ENCODE measurements at places on chromosomes 2 and 18. TPM values are rescaled to one million over a fixed set of nuclear protein-coding genes. Genes with fewer than 3 reads are reported as not detected.

The ZSCAN30 gene
- 12.2 TPM for total RNA-seq

The NEU4 gene
- 1.2 TPM for total RNA-seq

The MRO gene
- total RNA-seq, result not detected

The SH3RF3 gene
- 0.47 TPM for total RNA-seq

The RTP5 gene
- total RNA-seq, result 0.07 TPM

The IAH1 gene
- total RNA-seq, result 76.0 TPM

The ARHGAP28 gene
- not detected for total RNA-seq

GRCh38 chr2:85001595-85001994 is 30.6 kb downstream of the KCMF1 start:
- no peak overlapping the region for H3K4me3 ChIP-seq
- no peaks in the 10 kb centered on the region for H3K27me3 ChIP-seq
- peak overlapping the region; percentile 77 for H3K27ac ChIP-seq
- H3K4me1 ChIP-seq, result peaks cover 43% of the 10 kb centered on the region
- H3K36me3 ChIP-seq, result peaks cover 26% of the 10 kb centered on the region

GRCh38 chr18:79552140-79552631 is 127.4 kb upstream of the CTDP1 start:
- no peak overlapping the region for H3K27ac ChIP-seq
- H3K27me3 ChIP-seq, result no peaks in the 10 kb centered on the region
- H3K4me1 ChIP-seq, result no peaks in the 10 kb centered on the region
- H3K36me3 ChIP-seq, result no peaks in the 10 kb centered on the region
- no peak for DNase-seq

DNA sequence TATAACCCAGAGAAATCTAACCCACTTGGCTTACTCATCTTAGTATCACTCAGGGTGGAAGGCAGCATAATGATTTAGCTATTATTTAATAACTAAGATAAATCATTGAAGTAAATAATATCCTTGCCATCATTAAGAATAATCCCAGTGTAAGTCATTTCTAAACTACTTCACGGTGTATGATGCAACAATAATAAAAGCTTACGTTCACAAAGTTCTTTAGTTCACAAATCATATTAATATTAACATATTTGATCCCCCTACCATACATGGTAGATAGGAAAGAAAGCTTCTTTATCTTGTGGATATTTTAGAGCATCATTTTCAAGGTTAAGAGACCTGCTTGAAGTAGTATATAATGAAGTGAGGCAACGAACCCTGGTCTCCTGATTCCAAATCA is 401.0 kb downstream of the NCKAP5 start:
- H3K4me1 ChIP-seq, result no peaks in the 10 kb centered on the region
- no peaks in the 10 kb centered on the region for H3K27me3 ChIP-seq
- no peak for DNase-seq
- no peak overlapping the region for H3K27ac ChIP-seq

- DNase-seq, result no peak
- peaks cover 8% of the 10 kb centered on the region for H3K4me1 ChIP-seq
- H3K27ac ChIP-seq, result no peak overlapping the region
- H3K27me3 ChIP-seq, result peaks cover 12% of the 10 kb centered on the region
- H3K36me3 ChIP-seq, result no peaks in the 10 kb centered on the region
These were observed 179.7 kb downstream of the TRIB2 start for GRCh38 chr2:12896318-12896982.

DNA sequence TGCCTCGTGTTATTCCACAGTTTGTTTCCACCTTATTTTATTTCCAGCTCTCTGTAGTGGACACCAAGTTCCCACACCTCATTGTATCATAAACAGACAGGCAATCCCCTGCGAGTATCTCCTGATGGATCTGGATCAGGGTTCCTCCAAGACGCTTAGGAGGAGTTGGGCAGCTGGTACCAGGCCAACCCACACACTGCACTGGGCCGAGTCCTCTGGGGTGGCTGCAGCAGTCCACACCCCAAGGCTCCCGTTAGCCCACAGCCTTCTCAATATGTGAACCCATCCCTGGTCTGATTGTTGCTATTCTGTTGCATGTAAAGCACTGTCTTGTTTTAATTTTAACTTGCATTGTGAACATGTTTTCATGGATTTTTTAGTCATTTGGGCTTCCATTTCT is 178.8 kb upstream of the RAB6C start:
- no peak overlapping the region for H3K27ac ChIP-seq
- H3K4me1 ChIP-seq, result no peaks in the 10 kb centered on the region
- H3K27me3 ChIP-seq, result peaks cover 4% of the 10 kb centered on the region
- no peak for DNase-seq
- no peaks in the 10 kb centered on the region for H3K36me3 ChIP-seq

- H3K4me1 ChIP-seq, result no peaks in the 10 kb centered on the region
- no peaks in the 10 kb centered on the region for H3K36me3 ChIP-seq
- no peaks in the 10 kb centered on the region for H3K27me3 ChIP-seq
- no peak overlapping the region for H3K4me3 ChIP-seq
- DNase-seq, result peak; percentile 73
- no peak overlapping the region for H3K27ac ChIP-seq
These were observed 191.0 kb upstream of the LHCGR start for GRCh38 chr2:48946449-48947048.

GRCh38 chr2:80519121-80519643 is 214.6 kb upstream of the LRRTM1 start:
- no peak overlapping the region for H3K27ac ChIP-seq
- no peak overlapping the region for H3K4me3 ChIP-seq
- H3K36me3 ChIP-seq, result no peaks in the 10 kb centered on the region
- no peak for DNase-seq

DNA sequence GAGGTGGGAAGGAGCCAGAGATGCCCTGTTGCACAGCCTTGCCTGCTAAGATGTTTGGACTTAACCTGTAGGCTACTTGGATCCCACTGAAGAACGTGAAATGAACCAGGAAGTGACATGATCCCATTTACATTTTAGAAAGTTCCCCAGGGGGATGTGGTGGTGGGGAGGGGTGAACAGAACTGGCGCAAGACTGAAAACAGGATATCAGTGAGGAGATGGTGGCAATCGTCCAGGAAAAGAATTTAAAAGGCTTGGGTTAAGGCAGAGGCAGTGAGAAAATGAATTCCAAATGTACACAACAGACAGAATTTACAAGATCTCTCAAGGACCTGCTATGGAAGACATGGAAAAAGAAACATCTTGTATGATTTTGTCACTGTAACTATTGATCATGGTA is 42.3 kb downstream of the SULT1C2 start:
- no peaks in the 10 kb centered on the region for H3K4me1 ChIP-seq
- no peak for DNase-seq
- no peaks in the 10 kb centered on the region for H3K36me3 ChIP-seq
- no peak overlapping the region for H3K27ac ChIP-seq
- H3K4me3 ChIP-seq, result no peak overlapping the region

DNA sequence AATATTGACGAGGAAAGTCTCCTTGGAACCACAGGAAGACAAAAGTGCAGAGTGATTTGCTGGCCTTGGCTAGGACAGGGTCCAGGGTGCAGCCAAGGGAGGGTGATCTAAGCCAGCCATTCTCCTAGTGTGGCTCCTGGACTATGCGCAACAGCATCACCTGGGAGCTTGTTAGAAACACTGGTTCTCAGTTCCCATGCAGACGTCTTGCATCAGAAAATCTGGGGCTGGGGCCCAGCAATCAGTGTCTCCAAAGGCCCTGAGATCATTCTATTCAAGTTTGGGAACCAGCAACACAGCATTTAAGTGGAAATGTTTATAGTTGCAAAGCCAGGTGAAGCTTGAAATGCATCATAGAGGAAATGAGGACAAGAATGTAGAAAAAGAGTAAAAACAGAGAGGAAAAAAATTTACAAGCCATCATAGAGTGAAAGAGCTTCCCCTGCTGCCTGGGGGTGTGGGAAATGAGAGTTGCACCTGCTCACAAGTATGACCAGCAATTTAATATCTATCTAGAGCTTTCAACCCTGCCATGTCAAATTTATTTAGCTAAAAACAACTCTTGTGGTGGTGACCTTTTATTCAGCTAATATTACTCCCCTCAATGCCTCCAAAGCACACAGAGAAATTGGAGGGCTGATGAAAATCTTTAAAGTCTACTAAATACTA is 54.4 kb upstream of the SEC11C start:
- H3K4me1 ChIP-seq, result peaks cover 5% of the 10 kb centered on the region
- H3K36me3 ChIP-seq, result no peaks in the 10 kb centered on the region
- H3K27me3 ChIP-seq, result peaks cover 16% of the 10 kb centered on the region
- H3K4me3 ChIP-seq, result no peak overlapping the region
- H3K27ac ChIP-seq, result no peak overlapping the region
- no peak for DNase-seq

DNA sequence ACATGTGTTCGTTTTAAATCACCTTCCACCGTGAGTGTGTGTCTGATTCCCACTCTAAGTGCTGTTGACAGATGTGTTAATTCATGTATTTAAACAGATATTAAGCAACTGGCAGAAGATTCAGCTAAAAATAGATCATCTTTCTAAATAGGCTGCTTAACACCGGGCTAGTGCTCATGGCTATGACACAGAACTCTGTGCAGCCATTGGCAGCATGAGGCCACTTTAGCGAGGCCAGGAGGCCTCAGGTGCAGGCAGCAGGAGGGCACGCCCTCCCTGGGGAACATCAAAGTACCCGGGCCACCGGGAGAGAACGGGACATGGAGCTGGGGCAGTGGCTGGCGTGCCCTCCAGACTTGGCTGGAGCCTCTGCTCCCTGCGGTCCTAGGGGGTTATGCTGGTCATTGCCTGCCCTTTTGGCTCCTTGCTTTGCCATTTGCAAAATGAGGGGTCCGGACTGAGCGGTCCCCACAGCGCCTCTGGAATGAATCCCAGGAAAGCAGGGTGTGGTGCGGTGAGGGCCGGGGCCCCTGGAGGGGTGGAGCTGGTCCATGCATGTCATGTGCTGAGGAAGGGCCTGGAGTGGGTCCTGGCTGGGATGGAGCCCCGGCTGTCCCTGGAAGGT is 62.8 kb upstream of the HDAC4 start:
- no peaks in the 10 kb centered on the region for H3K27me3 ChIP-seq
- H3K4me3 ChIP-seq, result no peak overlapping the region
- no peaks in the 10 kb centered on the region for H3K4me1 ChIP-seq
- no peak overlapping the region for H3K27ac ChIP-seq

DNA sequence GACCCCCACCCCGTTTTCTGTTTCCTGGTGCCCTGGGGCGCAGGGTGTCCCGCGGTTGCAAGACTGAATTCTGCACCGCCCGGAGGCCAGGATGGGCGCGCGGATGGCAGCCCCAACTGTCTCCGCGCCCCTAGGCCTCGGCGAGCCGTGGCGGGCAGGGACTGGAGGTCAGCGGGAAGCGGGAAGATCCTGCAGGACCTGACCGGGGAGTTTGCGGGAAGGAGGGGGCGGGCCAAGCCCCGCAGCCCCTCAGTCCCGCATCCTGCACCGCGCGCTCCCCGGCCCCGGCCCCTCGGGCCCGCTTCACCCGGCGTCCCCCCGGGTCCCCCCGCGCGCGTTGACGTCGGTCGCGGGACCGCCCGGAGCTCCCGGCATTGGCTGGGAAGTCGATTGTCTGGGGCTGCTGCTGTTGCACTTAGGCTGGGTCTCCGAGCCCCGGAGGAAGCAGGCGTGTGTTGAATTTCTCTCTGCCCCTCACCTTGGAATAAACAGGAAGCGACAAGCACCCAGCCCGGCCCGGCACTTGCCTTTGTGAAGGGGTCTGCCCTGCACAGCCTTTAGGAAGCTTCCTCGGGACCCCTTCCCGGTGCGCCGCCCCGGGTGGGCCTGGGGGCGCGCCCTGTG is at the start of gene LDLRAD4:
Gene LDLRAD4, plus strand, starts transcription at position 393 of the 624 bp plus-strand sequence.
- peaks cover 37% of the 10 kb centered on the region for H3K4me1 ChIP-seq
- peak within 1 kb of the TSS; percentile 83 for H3K4me3 ChIP-seq
- H3K27me3 ChIP-seq, result peaks cover 37% of the 10 kb centered on the region
- peaks cover 4% of the 10 kb centered on the region for H3K36me3 ChIP-seq
- peak; percentile 82 for DNase-seq
- peak within 1 kb of the TSS; percentile 49 for H3K27ac ChIP-seq

DNA sequence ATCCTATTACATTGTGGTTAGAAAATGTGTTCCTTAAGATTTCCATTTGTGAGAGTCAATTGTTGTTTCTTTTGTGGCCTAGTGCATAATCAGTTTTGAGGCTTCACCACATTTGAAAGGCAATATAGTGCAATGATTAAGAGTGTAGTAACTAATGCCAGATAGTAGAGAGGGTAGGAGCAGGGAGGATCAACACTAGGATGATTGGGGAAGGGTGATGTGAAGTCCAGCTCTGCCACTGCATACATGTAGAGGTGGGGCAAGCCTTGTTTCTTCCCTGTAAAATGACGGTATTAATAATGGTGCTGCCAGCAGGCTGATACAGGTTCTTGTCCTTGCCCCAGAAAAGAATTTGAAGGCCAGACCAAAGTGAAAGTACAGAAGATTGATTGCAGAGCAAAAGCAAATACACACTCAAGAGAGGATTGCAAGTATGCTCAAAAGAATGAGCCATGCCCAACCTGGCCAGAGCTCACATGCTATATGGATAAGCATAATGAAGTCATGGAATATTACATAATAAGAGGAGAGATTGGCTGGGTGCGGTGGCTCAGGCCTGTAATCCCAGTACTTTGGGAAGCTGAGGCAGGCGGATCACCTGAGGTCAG is 8.0 kb downstream of the SP100 start:
- peaks cover 78% of the 10 kb centered on the region for H3K4me1 ChIP-seq
- H3K4me3 ChIP-seq, result peak overlapping the region; percentile 66
- no peak for DNase-seq
- H3K27me3 ChIP-seq, result no peaks in the 10 kb centered on the region
- H3K36me3 ChIP-seq, result peaks cover 77% of the 10 kb centered on the region

DNA sequence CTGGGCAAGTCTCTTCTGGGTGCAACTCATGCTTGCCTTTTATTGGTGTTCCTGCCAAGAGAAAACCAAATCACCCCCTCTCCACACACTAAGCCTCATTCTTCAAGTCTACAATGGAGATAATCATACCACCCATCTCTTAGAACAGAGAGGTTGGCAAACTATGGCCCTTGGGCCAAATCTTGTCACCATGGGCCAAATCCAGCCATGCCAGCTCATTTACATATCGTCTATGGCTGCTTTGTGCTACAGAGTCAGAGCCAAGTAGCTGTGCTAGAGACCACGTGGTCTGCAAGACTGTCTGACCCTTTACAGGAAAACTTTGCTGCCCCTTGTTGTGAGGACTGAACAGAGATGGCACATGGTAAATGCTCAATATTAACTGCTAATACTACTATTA is 270.3 kb upstream of the PARD3B start:
- H3K4me3 ChIP-seq, result no peak overlapping the region
- H3K27ac ChIP-seq, result no peak overlapping the region
- no peaks in the 10 kb centered on the region for H3K36me3 ChIP-seq
- no peak for DNase-seq

GRCh38 chr18:46678785-46679399 is 21.9 kb upstream of the LOXHD1 start:
- H3K4me3 ChIP-seq, result no peak overlapping the region
- no peak for DNase-seq
- no peaks in the 10 kb centered on the region for H3K36me3 ChIP-seq
- H3K27me3 ChIP-seq, result peaks cover 14% of the 10 kb centered on the region
- no peaks in the 10 kb centered on the region for H3K4me1 ChIP-seq

- no peaks in the 10 kb centered on the region for H3K4me1 ChIP-seq
- no peak for DNase-seq
- no peak overlapping the region for H3K4me3 ChIP-seq
- no peak overlapping the region for H3K27ac ChIP-seq
- H3K27me3 ChIP-seq, result no peaks in the 10 kb centered on the region
- no peaks in the 10 kb centered on the region for H3K36me3 ChIP-seq
These were observed 61.8 kb downstream of the CDH2 start for GRCh38 chr18:28115149-28115550.

Data from activated CD4-positive, alpha-beta T cell treated with anti-CD3 and anti-CD28 coated beads, Interleukin-2, amount 10 ng/mL, durations not matched to agents 24 days and 14 days (primary cell).